ENCODE measurements at places on chromosomes 6 and 20.

- no peak for DNase-seq
Measured at GRCh38 chr20:15802020-15802419, 771.2 kb downstream of the KIF16B start.

GRCh38 chr6:133890711-133891148, 1.8 kb downstream of the TCF21 start:
- DNase-seq: no peak

DNA sequence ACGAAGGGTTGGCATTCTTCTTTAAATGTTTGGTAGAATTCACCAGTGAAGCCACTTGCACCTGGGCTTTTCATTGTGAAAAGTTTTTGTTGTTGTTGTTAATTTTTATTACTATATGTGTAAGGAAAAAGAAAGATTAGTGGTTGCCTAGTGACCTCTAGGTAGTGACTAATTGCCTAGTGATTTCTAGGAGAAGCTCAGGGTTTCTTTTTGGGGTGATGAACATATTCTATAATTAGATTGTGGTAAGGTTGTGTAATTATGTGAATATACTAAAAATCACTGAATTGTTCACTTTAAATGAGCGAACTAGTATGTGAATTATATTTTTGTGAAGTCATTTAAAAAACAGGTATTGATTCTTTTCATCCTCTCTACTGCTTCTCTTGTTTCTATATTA, 123.8 kb upstream of the TMEM170B start:
- no peak for DNase-seq

DNA sequence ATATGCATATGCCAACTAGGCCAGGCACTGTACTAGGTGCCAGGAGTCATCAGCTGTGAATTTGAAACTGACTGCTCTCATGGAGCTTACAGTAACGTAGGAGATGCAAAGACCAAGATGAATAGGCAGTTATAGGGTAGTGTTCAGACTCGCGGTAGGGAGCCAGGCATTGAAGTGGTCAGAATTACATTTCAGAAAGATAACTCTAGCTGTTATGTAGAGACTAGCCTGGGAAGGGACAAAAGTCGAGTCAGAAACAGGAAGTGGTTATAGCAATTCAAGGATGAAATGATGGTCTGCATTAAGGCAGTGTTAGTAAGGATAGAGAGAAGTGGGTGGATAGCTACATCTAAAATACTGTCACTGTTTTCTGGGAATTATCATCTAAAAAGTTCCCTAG, 56.6 kb downstream of the PCMT1 start:
- DNase-seq: no peak

DNA sequence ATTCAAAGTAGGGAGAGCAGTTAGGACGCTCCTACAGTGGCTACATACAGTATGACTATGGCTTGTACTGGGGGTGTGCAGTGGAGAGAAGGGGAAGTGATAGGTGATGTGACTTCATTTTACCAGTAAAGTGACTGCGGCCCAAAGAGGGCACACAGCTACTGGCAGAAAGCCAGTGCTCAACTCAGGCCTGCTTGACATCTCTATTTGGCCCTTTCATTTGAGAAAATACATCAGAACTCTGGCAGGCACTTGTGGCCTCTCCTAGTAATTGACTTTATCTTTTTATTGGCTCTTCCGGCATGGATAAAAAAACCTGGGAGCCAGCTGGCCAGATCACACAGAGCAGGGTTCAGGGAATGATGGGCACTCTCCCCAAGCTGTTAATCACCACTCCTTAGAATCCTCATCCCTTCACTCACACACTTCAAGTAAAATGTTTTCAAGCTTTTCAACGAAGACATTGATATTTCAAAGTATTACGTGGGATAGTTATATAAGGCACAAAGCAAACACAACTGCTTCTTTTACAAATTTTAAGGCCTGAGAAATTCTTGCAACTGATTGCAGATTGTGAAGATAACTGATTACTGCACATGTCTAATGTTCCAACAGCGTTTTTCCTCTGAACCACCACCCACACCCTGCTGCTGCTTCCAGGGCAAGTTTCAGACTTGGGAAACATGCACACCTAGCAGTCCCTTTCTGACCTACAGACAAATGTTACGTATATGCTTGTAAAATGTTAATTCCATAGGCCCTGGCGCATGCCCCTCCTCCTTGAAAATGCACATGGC, 73.5 kb downstream of the TNFRSF21 start:
- DNase-seq: no peak

GRCh38 chr6:74610352-74610751, 595.5 kb downstream of the COL12A1 start:
- no peak for DNase-seq

GRCh38 chr6:149331043-149331807, 13.7 kb downstream of the TAB2 start:
- DNase-seq: no peak
